Calu3 (cell line): ENCODE measurements at places on chromosomes 6 and 20. TPM values are rescaled to one million over a fixed set of nuclear protein-coding genes. Genes with fewer than 3 reads are reported as not detected.

GRCh38 chr6:157688275-157688959, 134.6 kb upstream of the SNX9 start:
- H3K27me3 ChIP-seq: peaks cover 13% of the 10 kb centered on the region
- H3K36me3 ChIP-seq: no peaks in the 10 kb centered on the region
- no peak overlapping the region for H3K27ac ChIP-seq
- DNase-seq: no peak

DNA sequence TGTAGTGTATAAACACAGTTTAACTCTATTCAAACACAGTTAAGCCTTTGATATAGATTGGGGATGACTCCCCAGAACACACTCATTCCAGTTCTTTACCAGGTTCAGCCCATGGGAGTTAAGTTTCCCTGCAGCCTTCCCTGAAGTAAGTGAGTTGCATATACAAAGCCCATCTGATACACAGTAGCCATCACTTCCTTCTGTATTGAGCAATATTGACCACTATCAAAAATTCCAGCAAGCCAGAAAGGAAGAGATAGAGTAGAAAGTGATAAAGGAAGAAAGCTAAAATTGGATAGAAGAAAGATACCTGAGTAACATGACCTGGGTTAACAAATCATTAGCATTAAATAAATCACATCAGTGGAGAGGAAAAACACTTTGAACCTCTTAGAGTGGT, 34.6 kb downstream of the DEFB114 start:
- no peak overlapping the region for H3K27ac ChIP-seq
- peaks cover 10% of the 10 kb centered on the region for H3K4me1 ChIP-seq
- H3K4me3 ChIP-seq: no peak overlapping the region
- H3K27me3 ChIP-seq: no peaks in the 10 kb centered on the region
- DNase-seq: no peak

GRCh38 chr6:26421259-26422144, 18.8 kb upstream of the BTN3A3 start:
- H3K27me3 ChIP-seq: no peaks in the 10 kb centered on the region
- H3K36me3 ChIP-seq: no peaks in the 10 kb centered on the region
- no peak overlapping the region for H3K4me3 ChIP-seq
- H3K4me1 ChIP-seq: peaks cover 8% of the 10 kb centered on the region

Gene CLPSL1
- total RNA-seq: not detected in 2 replicates

Gene RAMACL
- total RNA-seq: 1.3 and 2.2 TPM in 2 replicates
